ENCODE measurements at places on chromosomes 2 and 18.

DNA sequence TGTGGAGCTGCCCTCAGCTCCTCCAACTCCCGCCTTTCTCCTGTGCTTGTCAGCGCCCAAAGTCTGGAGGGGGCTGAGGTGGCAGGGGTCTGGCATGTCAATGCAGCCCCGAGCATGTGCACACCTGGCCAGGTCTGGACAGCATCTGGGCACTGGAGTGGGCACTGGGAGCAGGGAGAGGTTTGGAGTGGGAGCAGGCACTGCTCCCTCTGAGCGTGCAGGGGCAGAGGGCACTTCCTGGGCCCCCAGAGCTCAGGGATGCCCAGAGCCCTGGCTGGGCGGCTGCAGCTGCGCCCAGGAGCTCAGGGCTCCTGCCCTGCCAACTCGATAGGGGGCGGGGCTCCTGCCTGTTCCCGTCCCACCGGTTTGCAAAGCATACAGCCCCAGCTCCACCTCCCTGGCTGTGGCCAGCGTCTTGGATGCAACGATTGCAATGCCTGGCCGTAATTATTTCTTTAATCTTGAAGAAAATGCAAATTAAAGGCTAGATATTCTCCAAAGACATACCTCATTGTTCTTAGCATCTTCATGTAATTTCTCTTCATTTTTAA, 57.4 kb upstream of the LDAH start:
- no peak for DNase-seq

GRCh38 chr2:178266445-178266844, 72.1 kb downstream of the OSBPL6 start:
- no peak for DNase-seq

DNA sequence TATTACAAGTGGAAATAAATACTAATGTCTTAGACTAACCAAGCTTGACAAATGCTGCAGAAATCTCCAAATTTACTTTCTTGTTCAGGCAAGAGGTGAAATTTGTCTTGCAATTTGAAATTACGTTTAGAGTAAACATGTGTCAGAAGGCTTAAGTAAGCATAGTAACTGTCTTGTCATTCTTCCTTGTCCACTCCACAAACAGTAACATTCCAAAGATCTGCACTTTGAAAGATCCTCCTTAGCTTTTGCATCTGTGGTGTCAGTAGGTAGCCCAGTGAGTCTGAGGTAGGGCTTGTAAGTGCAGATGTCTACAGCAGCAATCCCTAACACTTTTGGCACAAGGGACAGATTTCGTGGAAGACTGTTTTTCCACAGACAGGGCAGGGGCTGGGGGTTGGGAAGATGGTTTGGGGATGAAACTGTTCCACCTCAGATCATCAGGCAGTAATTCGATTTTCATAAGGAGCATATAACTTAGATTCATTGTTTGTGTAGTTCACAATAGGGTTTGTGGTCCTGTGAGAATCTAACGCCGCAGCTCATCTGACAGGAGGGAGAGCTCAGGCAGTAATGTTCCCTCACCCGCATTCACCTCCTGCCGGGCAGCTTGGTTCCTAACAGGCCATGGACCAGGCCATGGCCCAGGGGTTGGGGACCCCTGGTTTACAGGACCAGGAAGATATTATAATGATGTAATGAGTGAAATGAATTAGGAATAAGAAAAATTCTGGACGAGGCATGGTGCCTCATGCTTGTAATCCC, 18.6 kb downstream of the RASGRP3 start:
- DNase-seq = no peak

- DNase-seq = no peak
Measured at GRCh38 chr2:205771031-205771430, 88.7 kb downstream of the NRP2 start.

GRCh38 chr2:86769838-86770237, 20.9 kb downstream of the CD8A start:
- DNase-seq = no peak

DNA sequence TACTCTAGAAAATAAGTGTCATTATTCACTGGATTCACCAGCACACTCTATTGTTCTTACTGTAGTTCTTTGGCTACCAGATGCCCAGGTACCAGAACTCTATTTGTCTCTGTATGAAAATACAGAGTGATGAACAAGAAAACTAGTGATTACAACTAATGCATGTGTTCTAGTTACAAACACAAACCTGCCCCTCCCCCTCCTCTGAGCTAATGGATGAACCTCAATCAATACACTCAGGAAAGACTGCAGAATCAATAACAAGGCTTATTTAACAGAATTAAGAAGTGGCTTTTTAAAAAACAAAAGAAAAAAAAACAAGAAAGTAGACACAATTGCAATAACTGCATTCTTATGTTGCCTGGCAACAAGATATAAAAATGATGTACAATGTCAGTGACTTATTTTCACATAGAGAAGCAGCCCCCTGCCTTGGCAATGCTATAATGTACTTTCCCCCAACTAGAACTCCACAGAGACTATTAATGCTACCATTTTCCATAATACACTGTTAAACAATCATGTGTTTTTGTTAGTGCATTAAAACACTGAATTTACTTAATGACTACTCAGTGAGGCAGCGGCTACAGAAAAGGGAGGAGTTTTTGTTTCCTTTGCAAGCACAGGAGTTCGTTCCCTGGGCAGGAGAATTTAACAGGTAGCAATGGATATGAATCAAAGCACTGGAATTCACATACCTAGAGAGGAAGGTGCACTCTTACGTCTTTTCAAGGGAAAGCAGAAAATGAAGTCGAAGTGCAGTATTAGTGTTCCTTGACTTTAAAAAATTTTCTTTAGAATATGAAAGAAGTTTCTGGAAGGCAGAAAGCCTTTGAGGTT, 318.8 kb upstream of the REV1 start:
- no peak for DNase-seq

DNA sequence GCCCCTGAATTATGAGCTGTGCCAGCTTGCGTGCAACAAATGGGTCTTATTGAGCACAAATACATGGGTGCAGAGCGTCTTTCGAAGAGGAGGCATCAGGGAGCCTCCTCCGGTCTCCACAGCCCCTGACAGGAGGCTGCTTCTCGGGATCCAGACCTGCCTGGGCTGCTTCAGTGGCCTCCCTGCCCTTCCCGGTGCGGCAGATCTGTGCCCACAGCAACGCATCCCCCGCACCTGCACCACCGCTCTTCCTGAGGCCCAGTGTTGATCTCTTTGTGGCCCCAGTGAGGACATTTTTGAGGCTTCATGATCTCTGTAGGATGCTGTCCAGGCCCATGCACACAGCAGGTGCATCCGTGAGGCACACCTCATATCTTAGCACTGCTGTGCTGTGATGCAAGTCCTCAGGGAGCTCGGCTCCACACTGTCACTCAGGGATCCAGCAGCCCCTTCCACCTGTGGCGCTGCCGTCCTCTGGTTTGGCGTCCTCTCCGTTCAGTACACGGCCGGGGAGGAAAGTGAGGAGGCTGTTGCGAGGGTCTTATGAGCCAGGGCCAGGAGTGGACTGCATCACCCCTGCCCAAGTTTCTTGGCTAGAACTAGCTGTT, 17.4 kb downstream of the RTP5 start:
- DNase-seq = no peak

DNA sequence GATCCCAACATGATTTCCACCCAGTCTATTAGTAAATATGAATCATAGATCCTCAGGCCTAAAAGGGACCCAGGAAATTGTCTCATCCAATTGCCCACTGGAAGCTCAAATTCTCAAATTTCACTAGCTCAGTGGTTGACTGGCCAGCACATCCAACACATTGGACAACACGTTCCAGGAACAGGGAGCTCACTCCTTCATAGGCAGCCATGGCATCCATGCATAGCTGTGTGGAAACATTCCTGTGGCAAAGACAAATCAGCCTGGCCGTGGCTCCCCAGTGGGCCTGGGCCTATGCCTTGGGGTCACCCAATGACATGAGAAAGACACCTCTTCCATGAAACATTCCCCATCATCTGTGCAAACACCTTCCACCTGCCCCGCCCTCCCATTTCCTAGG, 261.1 kb downstream of the ANAPC1 start:
- DNase-seq = no peak

All from stimulated activated CD4-positive, alpha-beta T cell treated with anti-CD3 and anti-CD28 coated beads, Interleukin-4, amount 100 ng/mL, for 48 hours (primary cell).